ENCODE measurements at places on chromosomes 1 and 21. TPM values are rescaled to one million over a fixed set of nuclear protein-coding genes. Genes with fewer than 3 reads are reported as not detected.

- no peak for DNase-seq
Observed at GRCh38 chr1:182317611-182318161, 73.9 kb downstream of the GLUL start.

CTSS gene
- 38.4 TPM for total RNA-seq

- no peak for DNase-seq
Observed at GRCh38 chr1:237867380-237867888, 23.3 kb downstream of the ZP4 start.

GRCh38 chr1:91631718-91632330, 131.2 kb downstream of the CDC7 start:
- DNase-seq, result no peak

DENND2C gene
- total RNA-seq, result 2.6 TPM

DNA sequence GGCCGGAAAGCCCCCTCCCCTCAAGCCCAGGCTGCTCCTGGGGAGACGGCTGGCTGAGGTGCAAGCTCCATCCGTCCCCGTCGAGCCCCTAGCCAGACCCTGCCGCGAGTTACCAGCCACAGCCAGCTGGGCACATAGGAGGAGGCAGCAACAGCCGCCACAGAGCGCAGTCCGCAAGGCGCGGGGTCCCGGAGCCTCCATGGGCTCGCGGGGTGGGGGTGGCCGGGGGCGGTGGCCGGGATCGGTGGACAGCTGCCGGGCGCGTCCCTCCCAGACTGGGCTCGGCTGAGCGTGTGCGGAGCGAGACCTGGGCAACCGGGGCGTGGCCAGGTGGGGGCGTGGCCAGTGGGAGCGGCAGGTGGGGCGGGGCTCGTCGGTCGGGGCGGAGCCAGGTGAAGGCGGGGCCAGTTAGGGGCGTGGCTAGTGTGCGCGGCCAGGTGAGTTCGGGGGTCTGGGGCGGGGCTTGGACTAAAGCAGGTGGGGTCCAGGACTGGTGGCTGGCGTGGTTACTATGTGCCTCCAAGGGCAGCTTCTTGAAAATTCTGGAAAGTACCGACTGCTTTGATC, at the start of gene CD164L2:
Gene CD164L2 (minus strand): TSS at position 295 of the 567 bp plus-strand sequence. CDS start 94 bp downstream, at position 201.
- no peak for DNase-seq

HES5 gene
- total RNA-seq, result 1.3 TPM

BRINP2 gene
- 0.32 TPM for total RNA-seq

GRCh38 chr1:114468047-114468446, 43.0 kb downstream of the TRIM33 start:
- DNase-seq, result no peak

GRCh38 chr1:216919060-216919970, 196.1 kb upstream of the ESRRG start:
- DNase-seq, result no peak

FNDC5 gene
- 139 TPM for total RNA-seq

DNA sequence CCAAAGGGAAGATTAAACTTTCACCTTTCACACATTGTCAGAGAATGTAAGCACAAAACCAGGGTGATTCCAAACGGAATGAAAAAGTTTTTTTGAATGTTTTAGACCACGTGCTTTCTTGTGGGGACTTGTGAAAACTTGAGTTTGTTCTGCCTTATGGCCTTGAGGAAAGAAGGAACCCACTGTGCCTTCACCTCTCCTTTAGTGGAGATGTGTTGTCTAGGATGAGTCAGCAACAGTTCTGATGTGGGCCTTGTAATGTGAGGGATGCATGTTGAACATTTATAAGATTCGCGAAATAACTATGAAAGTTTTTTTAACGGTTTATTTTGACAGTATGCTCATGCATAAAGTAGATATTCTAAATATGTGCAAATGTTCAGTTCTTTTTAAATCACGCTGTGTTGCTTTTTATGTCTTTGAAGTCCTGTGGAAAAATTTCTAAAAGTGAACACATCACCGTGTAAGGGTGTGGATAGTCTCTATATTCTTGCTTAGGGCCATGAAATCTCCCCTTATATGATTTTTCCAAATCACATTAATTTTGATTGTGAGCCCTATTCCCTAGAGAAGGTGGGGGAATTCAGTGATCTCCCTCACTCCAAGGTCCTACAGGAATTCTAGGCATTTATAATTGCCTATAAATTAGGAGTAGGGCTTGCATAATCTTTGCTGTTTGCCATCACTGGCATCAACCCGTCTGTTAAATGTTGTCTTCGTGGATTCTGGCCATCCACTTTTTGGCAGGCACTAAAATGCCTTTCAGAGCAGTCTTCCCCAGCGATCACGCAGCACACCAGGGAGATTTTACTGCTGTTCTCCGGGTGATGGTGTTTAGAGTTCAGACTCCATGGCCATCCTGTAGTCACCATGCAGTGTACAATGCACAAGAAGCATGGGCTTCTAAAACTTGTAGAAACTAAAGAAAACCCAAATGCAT, 47.4 kb downstream of the PLA2G4A start:
- no peak for DNase-seq

DNA sequence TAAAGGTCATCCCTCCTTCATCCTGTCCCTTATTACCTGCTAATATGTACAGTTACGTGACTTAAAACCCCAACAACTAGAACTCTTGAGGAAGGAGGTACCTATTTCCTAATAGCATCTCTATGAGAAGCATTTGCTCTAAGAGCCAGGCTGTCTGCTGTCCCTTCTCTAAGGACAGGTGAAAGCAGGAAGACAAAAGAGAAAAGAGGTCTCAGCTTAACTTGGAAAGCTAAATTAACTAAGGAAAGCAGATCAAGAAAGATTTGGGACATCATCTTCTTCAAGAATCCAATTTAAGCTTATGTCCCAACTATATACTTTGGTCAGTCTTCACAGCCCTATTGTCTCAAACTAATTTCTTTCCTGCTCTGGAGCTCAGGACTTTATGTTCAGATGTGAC, 2.9 kb downstream of the EGLN1 start:
- DNase-seq, result no peak

Data from Right ventricle myocardium inferior (tissue), 1 donor.